Foreskin melanocyte (primary cell): ENCODE measurements at places on chromosomes 2 and 18.

DNA sequence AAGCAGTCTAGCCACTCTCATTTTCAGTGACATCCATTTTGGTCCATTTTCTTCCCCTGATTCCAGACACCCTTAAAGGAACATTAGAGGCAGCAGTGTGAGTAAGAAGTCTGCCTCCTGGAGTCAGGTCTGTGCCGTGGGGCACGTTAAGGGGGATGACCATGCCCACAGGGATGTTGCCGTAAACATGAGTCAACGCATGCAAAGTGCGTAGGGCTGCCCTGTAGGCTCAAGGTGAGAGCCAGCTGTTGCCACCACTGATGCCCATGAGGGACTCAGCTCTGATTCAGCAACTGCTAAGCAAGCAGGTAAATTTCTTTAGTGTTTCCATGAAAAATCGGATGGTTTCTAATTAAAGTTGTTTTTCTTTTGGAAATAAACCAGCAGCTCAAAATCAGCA lies 61.4 kb upstream of the TFCP2L1 start:
- DNase-seq, result no peak

- DNase-seq, result no peak
These were observed 6.9 kb upstream of the POU3F3 start for GRCh38 chr2:104846786-104847585.

GRCh38 chr18:911486-911885 lies 6.8 kb downstream of the ADCYAP1 start:
- no peak for DNase-seq

GRCh38 chr2:119753041-119753929 lies 6.4 kb upstream of the PTPN4 start:
- peak; percentile 43 for DNase-seq

GRCh38 chr2:220270481-220271070 lies 643.1 kb downstream of the SLC4A3 start:
- DNase-seq, result no peak

- no peak for DNase-seq
These were observed 96.3 kb downstream of the B3GNT2 start for GRCh38 chr2:62292190-62292589.

- no peak for DNase-seq
These were observed 189.8 kb downstream of the SNTG2 start for GRCh38 chr2:1140389-1141003.

DNA sequence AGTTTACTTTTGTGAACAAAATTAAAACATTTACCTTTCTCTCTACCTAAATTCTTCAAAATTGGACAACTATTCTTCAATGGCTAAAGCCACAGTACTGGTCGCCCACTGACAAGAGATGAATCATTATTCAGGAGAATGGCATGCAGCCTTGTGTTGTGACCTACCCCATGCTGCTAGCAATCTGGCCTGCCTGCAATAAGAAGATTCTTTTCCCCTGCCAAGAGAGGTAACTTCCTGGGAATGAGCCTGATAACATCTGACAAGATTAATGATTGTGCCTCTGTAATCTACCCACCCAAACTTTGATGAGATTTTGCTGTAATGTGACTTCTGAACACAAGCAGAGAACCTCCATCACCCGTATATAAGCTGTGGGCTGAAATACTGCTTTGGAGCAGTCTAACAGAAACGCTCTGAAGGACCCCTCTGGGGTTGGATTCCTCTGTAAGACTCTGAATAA lies 47.0 kb upstream of the ST3GAL5 start:
- peak; percentile 22 for DNase-seq

- no peak for DNase-seq
These were observed 14.6 kb upstream of the NFATC1 start for GRCh38 chr18:79380816-79381806.

DNA sequence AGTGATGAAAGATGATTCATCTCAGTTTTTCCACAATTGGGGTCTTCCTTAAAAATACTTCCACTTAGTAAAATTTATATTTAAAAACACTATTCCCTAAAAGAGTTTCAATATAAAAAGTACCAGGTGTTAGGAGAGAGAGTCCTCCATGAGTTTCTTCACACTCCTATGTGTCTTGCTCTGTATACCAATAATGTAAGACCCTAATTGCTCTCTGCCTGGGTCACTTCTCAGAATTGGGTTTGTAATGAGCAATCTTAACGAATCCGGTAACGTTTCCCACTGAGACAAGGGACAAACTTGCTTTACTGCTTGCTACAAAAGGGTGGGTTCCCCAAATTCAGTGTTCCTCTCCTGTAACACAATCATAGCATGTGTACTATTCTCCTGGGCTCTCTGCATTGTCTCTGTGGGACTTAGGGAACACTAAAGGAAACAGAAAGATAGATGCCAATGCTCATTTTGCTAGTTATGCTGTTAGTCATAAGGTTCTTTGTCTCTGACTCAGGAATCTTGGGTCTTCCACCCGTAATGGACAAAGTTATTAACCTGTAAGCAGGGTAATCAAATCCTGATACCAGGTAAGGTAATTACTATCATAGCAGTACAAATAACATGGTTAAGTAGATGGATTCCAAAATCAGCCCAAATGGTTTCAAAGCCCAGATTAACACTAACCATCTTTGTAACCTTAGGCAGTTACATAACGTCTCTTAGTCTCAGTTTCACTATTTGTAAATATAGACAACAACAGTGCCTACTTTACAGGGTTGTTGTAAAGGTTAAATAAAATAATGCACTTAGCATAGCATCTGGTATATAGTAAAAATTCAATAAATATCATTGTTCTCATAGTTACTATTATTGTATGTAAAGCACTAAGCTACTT lies 46.3 kb downstream of the ITSN2 start:
- no peak for DNase-seq

- no peak for DNase-seq
These were observed 202.8 kb upstream of the THUMPD2 start for GRCh38 chr2:39981883-39982311.

DNA sequence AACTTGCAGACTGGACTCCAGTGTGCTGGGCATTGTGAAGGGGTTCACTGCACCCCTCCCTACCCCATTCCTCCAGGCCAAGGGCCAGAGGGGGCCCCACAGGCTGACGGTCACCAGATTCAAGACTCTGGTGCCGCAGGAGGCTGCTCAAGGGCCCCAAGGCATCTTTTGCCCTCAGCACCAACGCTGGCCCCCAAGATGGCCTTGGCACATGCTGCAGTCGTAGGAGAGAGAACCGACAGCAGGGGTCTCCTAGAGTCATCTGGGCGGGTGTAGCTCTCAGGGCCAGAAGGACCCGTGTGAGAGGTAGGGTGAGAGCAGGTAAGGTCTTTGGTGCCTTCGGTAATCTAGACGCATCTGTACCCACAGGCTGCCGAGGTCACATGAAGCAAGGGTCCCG lies 18.7 kb upstream of the ODC1 start:
- DNase-seq, result no peak

GRCh38 chr2:241088376-241088775 lies 13.7 kb downstream of the MTERF4 start:
- no peak for DNase-seq

DNA sequence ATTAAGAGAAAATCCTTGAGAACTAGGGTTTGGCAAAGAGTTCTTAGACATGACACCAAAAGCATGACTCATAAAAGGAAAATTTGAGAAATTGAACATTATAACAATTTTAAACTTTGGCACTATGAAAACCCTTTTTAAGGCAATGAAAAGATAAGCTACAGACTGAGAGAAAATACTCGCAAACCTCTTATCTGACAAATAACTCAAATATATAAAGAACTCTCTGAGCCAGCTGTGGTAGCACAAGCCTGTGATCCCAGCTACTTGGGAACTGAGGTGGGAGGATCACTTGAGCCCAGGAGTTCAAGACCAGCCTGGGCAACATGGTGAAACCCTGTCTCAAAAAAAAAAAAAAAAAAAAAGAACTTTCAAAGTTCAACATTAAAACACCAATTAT lies 70.5 kb downstream of the FAM168B start:
- DNase-seq, result no peak

GRCh38 chr2:54595999-54596902 lies 127.2 kb upstream of the EML6 start:
- peak; percentile 62 for DNase-seq

DNA sequence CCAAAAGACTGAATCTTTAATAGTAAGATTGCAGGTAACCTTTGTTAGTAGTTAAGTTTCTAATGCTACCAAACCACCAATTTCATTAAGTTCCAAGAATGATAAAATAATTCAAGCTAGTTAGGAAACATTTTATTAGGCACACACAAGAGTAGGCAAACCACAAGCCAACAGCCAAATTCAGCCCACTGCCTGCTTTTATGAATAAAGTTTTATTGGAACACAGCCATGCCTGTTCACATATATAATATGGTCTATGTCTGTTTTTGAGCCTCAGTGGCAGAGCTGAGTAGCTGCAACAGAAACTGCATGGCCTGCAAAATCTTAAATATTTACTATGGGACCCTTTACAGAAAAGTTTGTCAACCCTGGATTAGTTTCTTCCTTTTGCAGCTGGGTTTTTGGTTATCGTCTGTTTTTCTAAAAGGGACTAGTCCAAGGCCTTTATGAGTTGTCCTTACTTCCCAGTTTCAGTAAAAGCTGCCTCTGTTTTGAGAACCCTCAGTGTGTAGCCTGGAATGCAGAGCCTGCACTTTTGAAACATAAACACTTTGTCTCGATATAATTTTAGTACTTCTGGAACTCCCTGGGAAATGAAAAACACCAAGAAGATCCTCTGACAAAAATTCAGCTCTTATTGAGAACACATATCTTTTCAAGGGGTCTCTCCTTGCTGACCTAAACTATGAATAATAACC lies 39.1 kb downstream of the FRZB start:
- DNase-seq, result peak; percentile 43

DNA sequence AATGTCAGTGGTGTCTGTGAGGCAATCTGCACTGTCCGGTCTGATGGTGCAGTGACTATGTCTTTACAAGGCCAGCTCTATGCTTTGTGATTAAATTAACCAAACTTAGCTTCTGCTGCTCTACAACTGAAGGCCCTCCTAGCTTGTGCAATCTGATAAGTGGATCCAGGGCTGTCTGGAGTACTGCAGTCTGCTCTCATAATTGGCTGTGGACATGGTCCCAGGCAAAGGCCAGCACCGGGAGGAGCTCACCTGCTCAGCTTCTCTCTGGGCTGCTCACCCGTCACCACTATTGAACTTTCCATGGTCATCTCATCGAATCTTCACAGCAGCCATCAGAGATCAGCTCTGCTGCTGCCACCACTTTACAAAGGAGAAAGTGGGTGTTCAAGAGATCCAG lies 13.0 kb upstream of the APCDD1 start:
- DNase-seq, result no peak

- no peak for DNase-seq
These were observed 167.1 kb downstream of the PRKCE start for GRCh38 chr2:45818591-45818990.

- no peak for DNase-seq
These were observed 336.5 kb upstream of the MMADHC start for GRCh38 chr2:149924028-149924427.

- peak; percentile 35 for DNase-seq
These were observed 790 bp upstream of the ACAA2 start for GRCh38 chr18:49814147-49814499.

GRCh38 chr2:88658326-88658725 lies 31.1 kb upstream of the EIF2AK3 start:
- DNase-seq, result no peak

GRCh38 chr2:132697556-132698205 lies 27.7 kb upstream of the LYPD1 start:
- no peak for DNase-seq

DNA sequence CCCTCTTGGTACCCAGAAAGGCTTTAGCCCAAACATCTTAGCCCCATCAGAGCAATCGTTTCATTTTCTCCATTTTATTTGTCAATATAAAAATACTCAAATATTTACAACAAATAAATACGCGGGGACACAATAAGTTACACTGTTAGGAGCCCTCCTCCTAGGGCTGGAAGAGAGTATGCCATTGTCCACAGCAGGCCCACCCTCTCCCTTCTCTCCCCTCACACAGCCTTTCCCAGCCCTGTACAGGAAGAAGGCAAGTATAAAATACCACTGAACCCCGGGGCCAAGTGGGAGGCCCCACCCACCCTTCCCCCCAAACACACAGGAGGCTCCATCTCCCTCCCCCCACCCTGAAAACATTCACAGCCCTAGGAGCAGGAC lies 1.9 kb upstream of the ANKRD39 start:
- peak; percentile 79 for DNase-seq

- DNase-seq, result no peak
These were observed 242.6 kb upstream of the TCF4 start for GRCh38 chr18:55830544-55830943.

GRCh38 chr2:176575237-176575744 lies 306.0 kb downstream of the MTX2 start:
- DNase-seq, result no peak

GRCh38 chr2:691821-692761 lies 14.9 kb upstream of the TMEM18 start:
- DNase-seq, result no peak

GRCh38 chr18:6088432-6088831 lies 193.1 kb upstream of the TMEM200C start:
- no peak for DNase-seq

DNA sequence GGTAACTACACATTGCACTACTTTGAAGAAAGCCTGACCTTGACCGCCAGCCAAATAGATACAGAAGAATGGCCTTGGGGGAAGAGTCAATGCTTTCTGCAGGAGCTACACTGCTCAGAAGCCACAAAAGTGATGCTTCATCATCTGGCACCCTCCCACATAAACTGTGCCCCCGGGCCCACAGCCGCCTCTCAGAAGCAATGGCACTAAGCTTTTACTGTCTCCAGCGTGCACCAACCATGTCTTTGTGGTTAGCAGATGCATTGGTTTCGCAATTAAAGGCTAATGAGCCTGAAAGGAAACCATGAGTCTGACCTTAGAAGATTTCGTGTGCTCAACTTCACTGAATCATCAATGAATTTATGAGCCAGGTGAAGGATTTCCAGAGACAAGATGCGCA lies 209.4 kb upstream of the TRIB2 start:
- peak; percentile 96 for DNase-seq

GRCh38 chr18:51150113-51150700 lies 47.3 kb downstream of the MEX3C start:
- DNase-seq, result no peak

DNA sequence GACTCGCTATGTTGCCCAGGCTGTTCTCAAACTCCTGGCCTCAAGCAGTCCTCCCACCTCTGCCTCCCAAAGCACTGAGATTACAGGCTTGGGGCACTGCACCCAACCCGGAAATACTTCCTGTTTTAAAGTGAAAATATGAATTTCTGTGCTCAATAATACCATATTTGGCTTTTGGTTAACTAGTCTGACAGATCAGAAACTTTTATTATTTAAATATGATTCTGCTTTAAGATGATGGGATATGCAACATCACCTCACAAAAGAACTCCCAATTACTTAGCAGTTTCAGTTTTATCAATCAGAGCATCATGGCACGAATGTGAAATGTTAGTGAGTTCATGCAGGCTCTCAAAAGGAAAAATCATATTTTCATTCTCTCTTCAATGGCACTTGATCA lies 120.6 kb downstream of the PTRHD1 start:
- no peak for DNase-seq

GRCh38 chr2:20165677-20166509 lies 59.0 kb downstream of the SDC1 start:
- no peak for DNase-seq

DNA sequence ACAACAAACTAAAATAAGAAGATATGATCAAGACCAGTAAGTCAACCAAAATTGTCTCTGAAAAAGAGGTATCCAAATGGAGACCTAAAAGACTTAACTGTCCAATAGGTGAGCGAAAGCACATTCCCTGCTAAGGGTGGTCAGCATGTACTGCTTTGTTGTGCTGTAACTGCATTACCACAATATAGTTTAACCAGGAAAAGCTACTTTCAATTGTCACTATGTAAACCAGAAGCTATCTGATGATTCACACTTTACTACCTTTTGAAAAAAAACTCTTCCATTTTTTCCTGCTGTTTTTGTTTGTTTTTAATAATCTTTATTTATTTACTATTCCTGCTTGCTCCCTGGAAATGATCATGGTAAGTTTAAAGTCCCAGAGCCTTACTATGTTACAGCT lies 36.1 kb downstream of the ASXL2 start:
- no peak for DNase-seq
